ENCODE measurements at places on chromosomes 6 and 20. TPM values are rescaled to one million over a fixed set of nuclear protein-coding genes. Genes with fewer than 3 reads are reported as not detected.

GRCh38 chr6:22095836-22096235, 201.0 kb downstream of the PRL start:
- no peak for DNase-seq

GRCh38 chr6:136351518-136352110, 62.0 kb upstream of the BCLAF1 start:
- DNase-seq, result peak; percentile 36

GRCh38 chr6:13635948-13636658, 21.0 kb downstream of the NOL7 start:
- no peak for DNase-seq

GRCh38 chr20:38631155-38632022, 29.8 kb downstream of the ARHGAP40 start:
- no peak for DNase-seq

GRCh38 chr20:31633339-31633914, 4.3 kb upstream of the COX4I2 start:
- no peak for DNase-seq

MAS1 gene
- total RNA-seq, result under 0.01 TPM

- no peak for DNase-seq
These were observed 250.9 kb downstream of the LRFN2 start for GRCh38 chr6:40336296-40336695.

DNA sequence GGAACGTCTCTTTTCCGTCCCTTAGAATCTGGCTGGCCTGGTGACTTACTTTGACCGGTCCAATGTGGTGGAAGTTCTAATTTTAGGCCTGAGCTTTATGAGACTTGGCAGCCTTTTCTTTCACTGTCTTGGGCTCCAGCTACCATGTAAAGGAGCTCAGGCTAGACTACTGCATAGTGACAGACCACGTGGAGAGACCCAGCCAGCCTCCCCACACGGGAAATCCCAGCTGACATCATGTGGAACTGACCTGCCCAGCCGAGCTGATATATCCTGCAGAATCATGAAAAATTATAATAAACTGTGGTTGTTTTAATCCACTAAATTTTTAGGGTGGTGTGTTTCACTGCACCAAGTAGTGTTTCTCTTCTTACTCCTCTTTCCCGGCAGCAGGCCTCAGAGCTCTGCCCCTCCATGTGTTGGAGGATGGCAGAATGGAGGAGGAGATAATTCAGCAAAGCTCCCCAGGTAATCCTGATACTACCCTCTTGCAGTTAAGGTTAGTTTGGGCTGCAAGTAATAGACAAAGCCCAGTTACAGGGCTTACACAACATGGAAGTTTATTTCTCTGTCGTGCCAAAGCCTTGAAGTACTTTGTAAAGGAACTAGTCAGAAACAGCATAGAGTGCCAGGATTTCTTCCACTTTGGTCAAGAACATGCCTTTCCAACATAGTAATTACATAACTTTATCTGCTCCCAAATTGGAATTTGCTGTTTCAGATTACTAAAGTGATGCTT, 87.5 kb downstream of the SH3BGRL2 start:
- no peak for DNase-seq

DNA sequence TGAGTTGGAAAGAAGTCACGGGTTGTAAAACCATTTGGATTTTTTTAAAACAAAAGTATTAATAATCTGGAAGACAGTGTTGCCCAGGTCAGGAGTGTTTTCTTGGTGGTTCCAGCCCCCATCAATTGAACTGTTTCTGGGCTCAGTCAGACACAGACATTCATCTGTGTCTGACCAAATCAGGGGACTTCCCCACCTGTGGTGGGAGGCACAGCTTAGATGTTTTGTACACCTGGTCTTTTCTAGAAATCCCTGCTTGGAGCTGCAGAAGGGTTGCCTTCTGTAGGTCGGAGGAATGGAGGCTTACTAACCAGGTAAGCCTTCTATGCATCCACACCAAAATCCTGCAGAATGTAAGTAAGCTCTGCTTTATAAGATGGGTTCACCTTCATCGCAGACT, 63.6 kb downstream of the CDS2 start:
- no peak for DNase-seq

DNA sequence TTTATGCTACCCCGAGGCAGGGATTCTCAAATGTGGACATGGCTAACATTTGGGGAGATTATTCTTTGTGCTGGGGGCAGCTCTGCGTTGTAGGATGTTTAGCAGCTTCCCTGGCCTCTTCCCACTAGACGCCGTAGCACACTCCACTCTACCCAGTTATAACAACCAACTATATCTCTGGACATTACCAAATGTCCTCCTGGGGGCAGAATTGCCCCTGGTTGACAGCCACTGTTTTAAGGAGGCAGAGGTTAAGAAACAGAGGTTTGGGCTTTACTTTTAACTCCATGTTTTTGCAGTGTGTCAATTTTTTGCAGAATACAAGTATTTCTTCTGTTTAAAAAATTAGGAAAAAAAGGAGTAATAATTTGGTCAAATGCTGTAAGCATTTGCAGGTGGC, 56.2 kb upstream of the BMP6 start:
- no peak for DNase-seq

DNA sequence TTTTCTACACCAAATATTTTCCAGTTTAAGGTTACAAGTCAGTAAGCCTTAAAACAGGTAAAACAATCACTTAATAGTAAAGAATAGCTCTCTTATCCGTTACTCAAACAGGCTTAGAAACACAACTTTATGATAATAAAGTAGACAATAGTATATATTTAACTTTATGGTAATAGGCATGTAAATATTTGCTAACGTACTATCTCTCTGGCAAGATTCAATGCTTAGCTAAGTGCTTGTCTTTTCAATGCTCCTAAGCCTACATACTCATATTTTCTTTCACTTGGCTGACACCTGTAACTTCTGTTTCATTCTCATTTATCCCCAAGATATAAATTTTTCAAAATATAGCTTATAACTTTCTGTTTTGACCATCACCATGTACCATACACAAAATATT, 358.2 kb downstream of the HTR1B start:
- no peak for DNase-seq

Data from H7 (cell line).